Tibial artery (tissue), 4 donors: ENCODE measurements at places on chromosomes 1 and 21.

GRCh38 chr1:198258491-198258890, 101.7 kb downstream of the NEK7 start:
- no peak for DNase-seq

- DNase-seq = no peak
Measured at GRCh38 chr1:43373066-43373940, 5.5 kb upstream of the ELOVL1 start.

GRCh38 chr1:156122086-156122485, 7.6 kb downstream of the LMNA start:
- DNase-seq = no peak

DNA sequence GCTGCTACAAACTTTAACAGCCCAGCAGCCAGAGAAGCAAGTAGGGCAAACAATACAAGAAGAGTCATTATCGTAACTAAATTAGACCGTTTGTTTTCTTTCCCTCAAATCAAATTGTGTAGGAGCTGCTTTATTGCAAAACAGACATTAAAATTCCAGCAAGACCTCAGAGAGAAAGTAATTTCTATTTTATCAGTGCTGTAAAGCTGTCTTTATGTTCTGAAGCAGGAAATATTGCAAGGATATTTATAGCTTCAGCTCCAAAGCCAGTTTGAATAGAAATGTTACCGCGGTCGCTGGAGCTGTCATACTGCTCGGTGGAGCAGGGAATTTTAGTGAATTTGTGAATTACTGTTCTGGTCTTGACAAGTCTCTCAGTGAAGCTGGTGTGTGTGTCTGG, 503.8 kb upstream of the PLXNA2 start:
- no peak for DNase-seq

- no peak for DNase-seq
Measured at GRCh38 chr1:77951328-77951727, 27.5 kb downstream of the FUBP1 start.

GRCh38 chr1:203644661-203645510, 18.3 kb downstream of the ATP2B4 start:
- DNase-seq = no peak
